ENCODE measurements at places on chromosomes 16 and 17.

DNA sequence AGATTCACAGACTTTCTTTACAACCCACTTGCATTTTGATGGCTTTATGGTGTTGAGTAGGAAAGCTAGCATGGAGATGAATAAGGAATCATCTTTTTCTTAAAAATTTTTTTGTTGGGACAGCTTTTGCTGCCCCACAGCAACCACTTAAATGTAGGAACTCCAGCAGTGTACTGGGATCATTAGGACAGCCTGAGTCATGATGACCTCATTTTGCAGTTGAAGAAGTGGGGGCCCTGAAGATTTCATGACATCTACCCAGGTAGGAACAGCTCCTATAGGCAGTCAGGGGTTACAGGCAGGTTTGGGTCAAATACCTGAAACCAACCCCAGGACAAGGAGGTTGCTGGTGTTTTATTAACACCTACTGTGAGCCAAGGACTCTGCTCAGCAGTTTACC, 2.1 kb downstream of the METTL22 start:
- DNase-seq, result no peak

- DNase-seq, result no peak
These were observed 209.4 kb downstream of the SEC14L1 start for GRCh38 chr17:77349976-77350830.

DNA sequence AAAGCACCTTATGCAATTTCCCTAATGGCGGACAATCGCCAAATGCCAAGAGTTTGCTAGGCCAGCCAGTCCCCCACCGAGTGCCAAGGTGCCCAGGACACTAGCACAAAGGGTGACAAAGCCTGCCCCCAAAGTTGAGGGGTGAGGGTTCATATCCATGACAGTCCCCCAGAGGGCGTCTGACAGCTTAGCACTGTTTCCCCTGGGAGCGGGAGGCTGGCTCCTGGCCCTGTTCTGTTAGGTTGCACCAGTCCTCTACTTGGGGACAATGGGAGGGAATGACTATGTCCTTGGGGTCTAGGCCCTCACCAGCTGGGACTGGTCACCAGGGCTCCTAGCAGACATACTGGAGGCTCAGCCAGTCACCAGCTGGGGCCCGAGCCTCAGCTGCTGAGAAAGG, 66.9 kb downstream of the MYO18A start:
- DNase-seq, result no peak

- DNase-seq, result no peak
These were observed 10.1 kb downstream of the ACSF3 start for GRCh38 chr16:89103781-89104180.

DNA sequence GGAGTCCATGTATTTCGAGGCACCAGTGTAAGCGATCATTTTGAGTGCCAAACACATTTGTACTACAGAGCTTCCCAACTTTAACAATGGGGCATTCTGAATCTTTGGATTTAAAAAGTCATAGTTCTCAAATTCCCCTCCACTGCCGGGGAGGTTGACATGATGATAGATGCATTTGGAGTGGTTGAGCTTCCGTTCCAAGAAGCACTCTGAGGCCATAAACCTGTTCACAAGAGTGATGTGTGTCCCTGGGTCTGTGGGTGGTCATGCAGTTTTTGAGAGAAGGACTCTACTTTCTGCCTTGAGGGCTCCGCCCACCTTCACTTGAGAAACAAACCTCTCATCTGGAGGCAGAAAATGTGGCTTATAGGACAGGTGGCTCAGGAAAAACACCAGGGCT, 43.7 kb downstream of the IRX5 start:
- no peak for DNase-seq

DNA sequence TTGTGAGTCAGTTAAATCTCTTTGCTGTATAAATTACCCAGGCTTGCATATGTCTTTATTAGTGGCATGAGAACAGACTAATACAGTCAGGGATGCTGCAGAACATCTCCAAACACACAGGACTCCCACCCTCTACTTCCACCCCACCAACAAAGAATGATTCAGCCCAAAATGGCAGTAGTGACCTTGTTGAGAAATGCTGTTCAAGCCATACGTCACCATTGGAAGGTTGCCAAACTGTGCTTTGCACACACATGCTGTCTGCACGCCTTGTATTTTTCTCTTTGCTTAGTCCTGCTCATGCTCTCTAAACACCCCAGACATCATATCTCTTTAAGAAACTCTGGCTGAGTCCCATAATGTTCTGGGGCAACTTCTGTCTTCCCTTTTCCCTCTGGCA, 589.6 kb downstream of the WWOX start:
- no peak for DNase-seq

DNA sequence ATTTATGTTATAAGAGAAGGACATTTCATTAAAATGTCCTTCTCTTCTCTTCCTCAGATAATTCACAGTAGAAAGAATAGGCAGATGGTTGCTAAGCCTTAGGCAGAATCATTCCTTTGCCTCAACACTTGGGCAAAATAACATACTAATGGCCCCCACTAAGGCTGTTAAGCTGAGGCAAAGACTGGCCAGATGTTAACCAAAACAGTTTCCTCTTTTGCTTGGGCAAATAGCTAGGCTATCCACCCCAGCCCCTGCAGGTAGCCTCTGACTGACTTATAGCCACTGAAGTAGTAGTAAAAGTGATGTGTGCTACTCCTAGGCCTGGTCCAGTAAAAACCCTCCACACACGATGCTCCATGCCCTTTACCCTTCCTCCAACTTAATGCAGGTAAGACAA, 55.2 kb downstream of the SPAG9 start:
- no peak for DNase-seq

- no peak for DNase-seq
These were observed 2.3 kb upstream of the ELOB start for GRCh38 chr16:2779151-2779920.

GRCh38 chr17:4604111-4604644, 19.8 kb downstream of the SMTNL2 start:
- no peak for DNase-seq

DNA sequence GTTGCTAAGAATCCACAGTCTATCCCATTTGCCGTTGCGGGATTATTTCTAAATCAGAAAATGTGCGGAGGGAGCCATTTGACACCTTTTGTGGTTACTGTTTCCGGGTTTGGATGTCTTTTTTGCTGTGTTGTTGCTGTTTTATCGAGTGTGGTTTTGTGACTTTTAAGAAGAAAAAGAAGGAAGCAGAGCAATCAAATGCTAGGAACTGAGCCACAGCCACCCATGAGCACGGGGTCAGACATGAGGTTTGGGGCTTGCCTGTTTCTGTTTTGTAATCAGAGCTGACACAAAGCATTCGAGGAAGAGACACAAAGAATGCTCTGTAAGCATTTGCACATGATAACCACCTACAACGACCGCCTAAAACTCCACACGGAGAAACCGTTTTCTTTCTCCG, 53.1 kb upstream of the CHMP6 start:
- DNase-seq, result no peak

DNA sequence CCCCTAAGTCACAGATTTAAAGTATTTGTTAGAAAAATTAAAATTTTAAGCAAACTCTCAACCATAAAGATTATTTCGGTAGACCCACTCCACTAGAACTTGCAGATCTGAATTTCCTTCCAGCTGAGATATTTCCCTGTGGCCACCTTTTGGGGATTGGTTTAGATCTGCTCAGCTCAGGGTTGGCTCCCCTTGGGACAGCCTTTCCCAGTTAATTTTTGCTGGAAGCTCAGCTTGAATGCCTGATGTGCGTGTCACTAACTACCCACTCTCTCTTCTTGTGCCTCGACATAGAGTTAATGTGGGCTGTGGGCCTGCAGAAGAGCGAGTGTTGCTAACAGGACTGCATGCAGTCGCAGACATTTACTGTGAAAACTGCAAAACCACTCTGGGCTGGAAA, 57.6 kb downstream of the YPEL2 start:
- DNase-seq, result no peak

- DNase-seq, result no peak
These were observed 49.3 kb upstream of the WSB1 start for GRCh38 chr17:27244491-27245223.

GRCh38 chr16:79792664-79793351, 192.3 kb upstream of the MAF start:
- DNase-seq, result no peak

DNA sequence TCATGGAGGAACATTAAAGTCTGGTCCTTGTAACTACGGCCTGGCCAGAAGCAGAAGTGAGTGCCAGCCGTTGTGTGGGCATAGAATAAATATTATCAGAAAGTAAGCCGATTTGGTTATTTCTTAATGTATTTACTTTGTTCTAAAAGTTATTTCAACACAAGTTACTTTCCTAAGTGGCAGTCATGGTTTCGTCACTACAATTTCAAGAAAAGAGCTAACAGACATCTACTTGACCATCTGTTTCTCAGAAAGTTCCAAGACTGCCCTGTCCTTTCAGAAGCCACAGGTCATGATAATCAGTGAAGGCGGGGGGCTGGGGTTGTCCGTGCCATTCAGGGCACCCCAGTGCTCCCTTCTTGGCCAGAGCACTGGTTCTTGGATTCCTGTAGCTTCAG, 14.9 kb upstream of the FASN start:
- no peak for DNase-seq

GRCh38 chr17:34584805-34585416, 5.5 kb downstream of the TMEM132E start:
- no peak for DNase-seq

GRCh38 chr16:69761983-69762813, at the start of gene WWP2:
Gene WWP2, plus strand, starts transcription at chr16:69762332. Its CDS starts 24,679 bp downstream, at chr16:69787011.
- DNase-seq, result peak; percentile 34

GRCh38 chr17:43598357-43599045, 52.4 kb upstream of the ETV4 start:
- DNase-seq, result no peak

GRCh38 chr16:55949518-55949917, 74.3 kb upstream of the CES5A start:
- no peak for DNase-seq

- DNase-seq, result no peak
These were observed 321.7 kb downstream of the C16orf95 start for GRCh38 chr16:86995456-86995855.

- no peak for DNase-seq
These were observed 5.0 kb downstream of the CTF1 start for GRCh38 chr16:30901201-30902028.

- DNase-seq, result no peak
These were observed 6.6 kb upstream of the USP22 start for GRCh38 chr17:21049457-21049856.

DNA sequence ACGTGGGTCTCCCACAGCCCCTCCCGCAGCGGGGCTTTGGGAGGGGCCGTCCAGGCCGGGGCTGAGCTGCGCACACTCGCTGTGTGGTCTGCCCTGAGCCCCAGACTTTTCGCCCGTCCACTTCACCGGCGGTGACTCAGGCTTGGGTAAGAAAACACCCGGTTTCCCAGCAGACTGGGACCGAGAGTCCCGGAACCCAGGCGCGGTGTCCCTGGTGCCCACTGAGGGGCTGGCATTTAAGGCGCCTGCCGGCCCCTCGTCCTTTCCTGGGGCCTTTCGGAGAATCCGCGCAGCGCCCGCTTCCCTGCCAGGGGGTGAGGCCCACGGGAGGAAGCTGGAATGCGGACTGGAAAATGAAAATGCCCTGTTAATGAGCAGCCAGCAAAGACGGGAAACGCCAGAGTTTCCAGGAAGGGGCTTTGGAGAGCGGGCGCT, 100.3 kb downstream of the C16orf95 start:
- DNase-seq, result no peak

- no peak for DNase-seq
These were observed 659 bp downstream of the RPH3AL start for GRCh38 chr17:351875-352420.

DNA sequence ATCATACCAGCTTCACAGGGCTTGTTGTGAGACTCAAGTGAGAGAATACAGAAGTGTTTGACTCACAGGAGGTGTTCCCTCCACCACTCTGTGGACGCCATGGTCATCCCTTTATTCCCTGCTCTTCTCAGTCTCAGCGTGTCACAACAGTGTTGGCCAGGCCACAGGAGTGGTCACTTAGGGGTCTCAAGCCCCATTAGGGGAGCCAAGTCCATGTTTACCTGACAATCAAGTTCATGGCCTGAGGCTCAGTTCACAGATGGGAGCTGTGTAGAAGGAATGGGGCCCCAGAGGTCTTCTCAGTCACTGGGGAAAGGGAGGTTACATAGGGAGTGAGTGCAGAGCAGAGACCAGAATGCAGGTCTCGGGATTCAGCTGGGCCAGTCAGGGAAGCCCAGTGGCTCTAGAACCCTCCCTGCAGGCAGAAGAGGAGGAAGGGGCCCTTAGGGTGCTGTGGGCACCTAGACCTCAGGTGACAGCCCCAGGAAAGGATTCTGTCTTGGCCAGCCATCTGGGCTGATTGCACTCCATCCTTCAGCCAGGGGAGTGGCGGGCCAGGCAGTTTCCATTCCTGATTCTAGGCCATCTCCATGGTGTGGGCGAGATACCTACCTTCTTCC, 9.5 kb upstream of the CENPT start:
- DNase-seq, result no peak

- no peak for DNase-seq
These were observed 3.1 kb downstream of the TMEM231 start for GRCh38 chr16:75552951-75553350.

DNA sequence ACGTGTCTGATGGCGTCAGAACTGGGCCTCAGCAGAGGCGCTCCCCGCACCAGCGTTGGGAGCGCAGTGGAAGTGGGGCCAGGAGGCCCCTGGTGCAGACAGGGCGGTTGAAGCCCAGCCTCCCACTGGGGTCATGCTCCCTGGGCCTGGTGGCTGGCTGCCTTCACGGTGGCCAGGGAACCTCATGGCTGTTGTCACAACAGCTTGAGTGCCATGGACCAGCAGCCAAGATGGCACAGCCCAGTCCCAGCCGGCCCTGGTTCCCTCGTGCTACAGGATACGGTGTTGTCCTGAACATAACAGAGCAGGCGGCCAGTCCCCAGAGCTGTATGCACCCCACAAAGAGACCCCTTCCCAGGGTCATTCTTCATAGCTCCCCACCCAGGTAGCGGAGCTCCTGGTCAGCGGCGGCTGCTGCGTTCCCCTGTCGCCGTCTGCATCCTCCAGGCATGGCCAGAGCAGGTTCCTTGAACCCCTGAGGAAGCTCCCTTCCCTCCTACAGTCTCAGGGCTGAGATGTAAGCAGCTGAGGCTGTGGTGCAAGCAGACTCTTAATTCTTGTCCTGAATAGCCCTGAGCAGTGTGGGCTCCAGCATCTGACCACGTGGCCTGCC, 29.7 kb downstream of the NME3 start:
- DNase-seq, result no peak

- no peak for DNase-seq
These were observed 668 bp downstream of the JUP start for GRCh38 chr17:41785859-41786226.

GRCh38 chr17:2933606-2934005, 129.8 kb downstream of the OR1D5 start:
- no peak for DNase-seq

DNA sequence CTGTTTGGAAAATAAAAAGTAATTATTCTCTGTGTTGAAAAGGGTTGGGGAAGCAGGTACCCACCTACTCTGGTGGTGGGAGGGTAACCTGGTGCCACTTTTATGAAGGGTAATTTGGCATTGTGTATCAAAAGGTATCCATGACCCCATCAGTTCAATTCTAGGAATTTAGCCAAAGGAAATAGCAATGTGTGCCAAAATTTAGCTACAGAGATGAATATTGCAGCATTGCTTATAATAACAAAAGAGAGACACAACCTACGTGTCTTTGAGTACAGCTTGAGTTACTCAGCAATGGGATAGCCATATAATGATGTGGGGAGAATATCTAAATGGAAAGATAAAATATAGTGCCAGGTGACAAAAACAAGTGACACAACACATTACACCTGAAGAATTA, 170.7 kb downstream of the NTN1 start:
- no peak for DNase-seq

- DNase-seq, result no peak
These were observed 169.0 kb downstream of the IRF8 start for GRCh38 chr16:86067936-86068335.

Measured in GM12878 (cell line).